ENCODE measurements at places on chromosomes 11 and 22. TPM values are rescaled to one million over a fixed set of nuclear protein-coding genes. Genes with fewer than 3 reads are reported as not detected.

The ESAM gene
- polyA plus RNA-seq: 1.9 TPM

The FGF4 gene
- polyA plus RNA-seq: not detected

The CASP5 gene
- not detected for polyA plus RNA-seq

The RFPL2 gene
- polyA plus RNA-seq: 3.9 TPM

The HEPN1 gene
- polyA plus RNA-seq: not detected

The NPTXR gene
- 1.4 TPM for polyA plus RNA-seq

The SLC22A9 gene
- polyA plus RNA-seq: not detected

DNA sequence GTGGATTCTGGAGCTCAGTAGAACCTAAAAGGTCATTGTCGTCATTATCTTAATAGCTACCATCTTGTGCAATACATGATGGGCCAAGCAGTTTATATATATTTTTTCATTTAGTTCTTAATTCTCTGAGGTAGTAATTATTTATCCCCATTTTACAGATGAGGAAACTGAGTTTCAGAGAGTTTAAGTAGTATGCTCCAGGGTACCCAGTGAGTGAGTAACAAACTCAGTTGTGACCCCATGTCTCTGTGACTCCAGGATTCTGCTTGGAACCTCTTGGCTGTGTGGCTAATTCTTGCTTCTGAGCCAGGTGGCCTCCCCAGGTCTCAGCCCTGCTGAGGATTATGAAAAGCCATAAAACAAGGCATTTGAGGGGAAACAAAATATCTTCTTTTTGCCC is 82.6 kb downstream of the CEP164 start:
- DNase-seq: no peak

DNA sequence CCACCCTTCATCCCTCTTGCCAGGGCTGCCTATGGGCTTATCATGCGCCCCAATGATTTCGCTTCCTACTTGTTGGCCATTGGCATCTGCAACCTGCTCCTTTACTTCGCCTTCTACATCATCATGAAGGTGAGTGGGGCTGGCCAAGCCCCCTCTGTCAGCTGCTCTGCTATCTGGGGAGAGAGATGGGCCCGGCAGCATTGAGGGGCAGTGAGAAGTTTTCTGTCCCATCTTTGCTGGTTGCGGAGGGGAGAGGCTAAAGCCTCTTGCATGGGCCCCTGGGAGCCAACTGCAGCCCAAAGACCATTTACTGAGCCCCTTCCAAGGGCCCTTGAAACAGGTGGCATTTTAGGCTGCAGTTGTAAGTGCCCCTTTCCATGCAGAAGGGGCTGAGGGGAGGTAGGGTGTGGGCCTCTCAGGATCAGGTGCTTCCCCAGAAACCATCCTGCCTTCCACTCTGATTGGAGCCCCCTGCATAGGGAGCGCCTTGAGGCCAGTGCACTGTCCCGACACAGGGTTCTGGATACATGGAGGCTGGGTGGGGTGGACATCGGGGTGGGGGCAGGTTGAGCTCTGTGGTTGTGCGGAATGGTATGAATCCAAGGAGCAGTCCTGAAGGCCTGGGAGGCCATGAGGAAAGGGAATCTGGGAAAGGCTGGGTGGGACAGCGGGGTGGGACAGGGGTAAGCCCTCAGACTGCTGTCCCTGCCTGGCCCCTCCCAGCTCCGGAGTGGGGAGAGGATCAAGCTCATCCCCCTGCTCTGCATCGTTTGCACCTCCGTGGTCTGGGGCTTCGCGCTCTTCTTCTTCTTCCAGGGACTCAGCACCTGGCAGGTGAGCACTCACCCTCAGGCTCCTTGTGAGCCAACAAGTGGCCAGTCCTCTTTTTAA is 5.8 kb upstream of the TAGLN start:
- DNase-seq: no peak

GRCh38 chr11:118618991-118619375 is 11.6 kb downstream of the PHLDB1 start:
- DNase-seq: no peak

DNA sequence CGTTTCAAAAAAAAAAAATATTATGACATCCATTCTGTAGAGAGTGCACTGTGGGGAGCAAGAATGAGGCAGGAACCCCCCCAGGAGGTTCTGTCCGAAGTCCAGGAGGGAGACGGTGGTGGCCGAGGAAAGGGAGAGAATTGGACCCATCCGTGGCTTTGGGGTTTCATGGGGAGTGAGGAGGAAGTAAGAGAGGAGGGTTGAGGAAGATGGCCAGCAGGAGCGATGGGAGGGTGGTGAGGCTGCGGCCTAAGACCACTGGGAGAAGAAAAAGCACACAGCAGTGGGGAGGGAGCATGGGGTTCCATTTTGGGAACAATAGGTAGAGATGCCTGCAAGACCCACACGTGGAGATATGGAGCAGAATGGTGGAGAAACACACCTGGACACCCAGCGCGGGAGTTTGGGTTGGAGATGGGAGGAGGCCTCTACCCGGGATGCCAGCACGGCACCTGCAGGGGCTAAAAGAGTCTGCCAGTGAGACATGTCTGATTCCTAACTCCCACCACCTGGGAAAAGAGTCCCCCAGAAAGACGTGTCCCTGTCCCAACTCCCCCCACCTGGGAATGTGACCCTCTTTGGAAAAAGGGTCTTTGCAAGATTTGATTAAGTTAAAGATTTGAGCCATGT is 72.5 kb upstream of the SHANK2 start:
- DNase-seq: no peak

GRCh38 chr11:15525582-15525981 is 410.9 kb downstream of the INSC start:
- no peak for DNase-seq

GRCh38 chr11:70720281-70720680 is 322.0 kb downstream of the CTTN start:
- no peak for DNase-seq

- DNase-seq: no peak
Measured at GRCh38 chr11:119627286-119627685, 101.7 kb downstream of the NECTIN1 start.

- DNase-seq: no peak
Measured at GRCh38 chr11:111460856-111461255, 51.3 kb downstream of the BTG4 start.

DNA sequence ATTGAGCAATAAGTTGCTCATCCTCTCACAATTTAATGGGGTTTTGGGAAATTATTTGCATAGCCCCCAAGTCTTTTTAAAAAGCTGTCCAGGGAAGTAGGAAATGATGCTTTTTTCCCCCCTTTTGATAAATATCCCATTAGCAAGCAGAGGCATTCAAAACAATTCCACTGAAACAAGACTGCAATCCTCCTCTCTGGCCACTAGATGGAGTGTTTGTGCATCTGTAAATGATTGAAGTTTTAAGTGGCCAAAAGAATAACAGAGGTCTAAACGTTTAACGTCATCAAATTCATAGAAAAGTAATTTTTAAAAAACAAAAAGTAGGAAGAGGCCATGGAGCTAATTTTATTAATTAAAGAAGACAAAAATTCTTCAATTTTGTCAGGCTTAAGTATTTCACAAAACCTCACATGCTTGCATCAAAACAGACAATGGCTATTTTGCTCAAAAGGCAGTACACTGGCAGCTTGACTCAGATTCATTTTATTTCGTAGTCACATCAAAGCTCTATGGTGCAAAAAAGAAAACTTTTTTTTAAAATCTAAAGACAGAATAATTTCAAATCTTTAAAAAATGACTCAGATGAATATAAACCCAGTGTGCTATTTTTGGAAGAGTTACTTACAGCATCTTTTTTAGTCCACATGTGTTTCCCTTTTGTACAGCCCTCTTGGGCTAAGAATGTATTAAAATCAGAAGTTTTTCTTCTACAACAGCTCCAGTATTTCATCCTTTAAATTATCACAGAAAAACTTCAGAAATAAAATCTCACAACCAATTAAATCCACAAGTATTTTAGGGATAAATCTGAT is 17.8 kb downstream of the CHORDC1 start:
- DNase-seq: no peak

GRCh38 chr22:46540874-46541273 is 3.5 kb upstream of the CELSR1 start:
- no peak for DNase-seq

DNA sequence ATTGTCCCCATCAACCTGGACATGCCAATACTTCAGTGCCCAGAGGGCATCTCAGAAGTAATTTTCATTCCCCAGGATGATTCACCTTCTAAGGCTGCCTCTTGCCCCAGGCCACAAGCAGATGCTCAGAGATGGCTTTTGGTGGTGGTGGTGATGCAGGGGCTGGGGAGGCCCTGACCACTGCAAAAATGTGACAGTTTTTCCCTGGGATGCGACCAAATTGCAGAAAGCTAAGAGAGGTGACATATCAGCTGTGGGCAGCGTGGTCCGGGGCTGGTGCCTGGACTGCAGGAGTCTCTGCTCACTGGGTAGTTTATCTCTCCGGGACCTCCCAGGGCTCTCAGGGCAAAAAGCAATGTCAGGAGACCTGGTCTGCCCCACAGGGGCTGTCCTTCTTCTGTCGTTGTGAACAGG is 39.7 kb upstream of the ACCSL start:
- no peak for DNase-seq

GRCh38 chr11:35260342-35260985 is 121.5 kb downstream of the CD44 start:
- DNase-seq: no peak

- DNase-seq: no peak
Measured at GRCh38 chr22:19393704-19394103, 37.8 kb downstream of the HIRA start.

DNA sequence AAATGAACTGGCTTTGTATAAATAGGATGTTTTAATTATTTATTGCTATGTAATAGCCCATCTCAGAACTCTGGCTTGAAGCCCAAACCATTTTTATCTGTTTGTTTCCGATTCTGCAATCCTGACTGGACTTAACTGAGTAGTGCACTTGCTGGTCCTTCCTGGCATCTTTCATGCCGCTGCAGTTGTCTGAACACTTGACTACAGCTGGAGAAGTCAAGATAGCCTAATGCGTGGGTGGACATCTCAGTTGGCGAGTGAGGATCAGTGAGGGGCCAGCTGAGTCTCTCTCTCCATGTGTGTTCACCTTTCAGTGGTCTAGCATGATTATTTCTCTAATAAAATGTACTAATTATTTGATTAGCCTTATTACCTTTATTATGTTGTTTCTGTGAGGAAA is 105.8 kb downstream of the PRMT3 start:
- DNase-seq: no peak

DNA sequence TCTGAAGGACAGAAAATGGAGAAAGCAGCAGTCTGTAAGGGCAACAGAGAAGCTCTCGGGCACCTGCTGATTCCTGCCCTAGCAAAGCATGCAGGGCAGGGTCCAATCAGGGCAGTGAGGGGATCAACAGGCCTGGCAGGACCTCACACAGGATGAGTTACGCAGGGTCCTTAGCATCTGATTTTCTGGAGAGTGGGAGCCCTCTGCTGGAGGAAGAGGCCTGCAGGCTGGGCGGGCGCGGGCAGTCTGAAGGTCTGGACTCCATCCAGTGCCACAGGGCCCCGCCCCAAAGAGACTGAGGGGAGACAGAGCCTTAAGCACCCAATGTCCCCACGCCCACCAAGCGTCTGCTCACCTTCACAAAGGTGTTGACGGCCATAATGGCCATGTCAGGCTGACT is 28.9 kb downstream of the AP1B1 start:
- DNase-seq: no peak
